HEK293T (cell line): ENCODE measurements at places on chromosomes 12 and 14.

- peak; percentile 56 for DNase-seq
These were observed 5.8 kb downstream of the WSB2 start for GRCh38 chr12:118055144-118055557.

DNA sequence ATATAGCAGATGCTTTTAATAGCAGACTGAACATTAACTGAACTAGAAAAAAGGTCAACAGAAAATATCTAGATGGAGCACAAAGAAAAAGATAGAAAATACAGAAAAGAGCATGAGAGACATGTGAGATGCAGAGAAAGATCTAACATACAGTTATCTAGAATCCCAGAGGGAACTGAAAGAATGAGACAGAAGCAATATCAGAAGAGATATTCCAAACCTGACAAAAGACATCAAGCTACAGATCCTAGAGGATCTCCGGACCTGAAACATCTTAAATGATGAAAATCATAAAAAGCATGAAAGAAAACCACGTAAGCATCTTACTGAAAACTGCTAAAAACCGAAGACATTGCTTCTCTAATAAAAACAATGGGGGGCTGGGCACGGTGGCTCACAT lies 75.0 kb downstream of the NUMB start:
- no peak for DNase-seq

DNA sequence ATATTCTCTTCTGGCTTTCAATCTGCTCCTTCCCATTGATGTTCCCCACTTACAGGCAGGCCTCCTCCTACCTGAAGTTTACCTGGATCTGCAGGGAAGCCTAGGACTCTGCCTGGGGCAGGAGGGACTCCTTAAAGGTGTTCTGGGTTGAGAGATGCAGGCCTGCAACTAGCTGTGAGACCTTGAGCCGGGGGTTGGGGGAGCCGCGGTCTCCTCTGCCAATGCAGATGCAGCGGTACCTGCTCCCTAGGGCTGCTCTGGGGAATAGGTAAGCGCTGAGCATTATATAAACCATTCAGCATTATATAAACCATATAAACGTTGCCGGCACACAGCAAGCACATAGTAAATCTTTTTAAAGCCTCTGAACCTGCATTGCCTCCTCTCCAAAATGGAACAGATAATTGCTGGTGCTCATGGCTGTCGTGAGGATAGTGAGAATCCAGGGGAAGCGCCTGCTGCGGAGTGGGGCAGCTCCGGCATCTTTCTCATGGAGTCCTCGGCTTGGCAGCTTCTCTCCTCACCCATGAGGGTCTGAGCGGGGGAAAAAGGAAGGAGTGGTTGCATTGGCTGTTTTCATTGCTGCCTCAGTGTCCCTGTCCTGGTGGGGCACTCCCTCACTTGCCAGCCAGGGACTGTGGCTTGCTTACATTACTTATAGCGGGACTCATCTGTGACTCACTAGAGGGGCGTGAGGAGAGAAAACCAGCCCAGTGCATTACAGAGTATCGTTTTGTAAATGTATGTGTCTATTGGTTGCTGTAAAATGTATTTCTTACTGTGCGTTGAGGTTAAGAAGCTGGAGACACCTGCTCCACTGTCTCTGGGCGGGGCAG lies 12.5 kb upstream of the KRT80 start:
- DNase-seq = no peak

DNA sequence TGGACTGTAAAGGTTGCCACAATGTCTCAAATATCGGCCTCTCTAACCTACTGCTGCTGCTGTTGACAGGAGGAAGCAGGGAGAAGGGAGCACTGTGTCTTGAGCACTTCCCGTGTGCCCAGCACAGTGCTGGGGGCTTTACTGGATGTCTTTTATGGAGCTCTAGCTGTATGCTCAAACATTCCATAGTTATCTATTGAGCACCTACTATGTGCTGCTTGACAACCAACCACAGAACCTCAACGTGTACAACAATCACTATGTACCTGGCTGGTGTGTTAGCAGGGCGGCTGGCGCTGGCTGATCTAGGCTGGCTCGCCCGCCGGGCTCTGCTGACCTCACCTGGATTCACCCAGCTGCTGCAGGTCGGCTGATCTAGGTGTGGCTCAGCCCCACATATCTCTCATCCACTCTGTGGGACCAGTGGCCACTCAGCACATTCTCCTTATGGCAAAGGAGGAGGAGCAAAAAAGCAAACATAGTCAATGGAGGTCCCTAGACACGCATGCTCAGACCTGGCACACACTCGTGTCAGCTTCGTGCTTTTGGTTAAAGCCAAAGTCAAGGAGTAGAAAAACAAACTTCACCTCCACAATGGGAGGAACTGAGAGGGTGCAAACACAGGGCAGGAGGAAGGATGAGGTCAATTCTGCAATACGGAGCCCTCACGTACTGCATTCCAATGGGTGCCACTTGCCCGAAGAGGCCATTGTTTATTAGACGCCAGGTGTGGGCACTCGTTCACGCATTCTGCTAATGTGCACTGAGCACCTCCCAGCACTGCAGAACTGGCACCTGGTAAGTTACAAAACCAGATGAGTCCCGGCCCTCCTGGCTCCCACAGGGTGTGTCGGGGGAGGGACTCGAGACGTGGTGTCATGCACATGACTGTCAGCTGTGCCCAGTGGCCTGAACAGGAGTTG lies 147.2 kb downstream of the SCARB1 start:
- no peak for DNase-seq

DNA sequence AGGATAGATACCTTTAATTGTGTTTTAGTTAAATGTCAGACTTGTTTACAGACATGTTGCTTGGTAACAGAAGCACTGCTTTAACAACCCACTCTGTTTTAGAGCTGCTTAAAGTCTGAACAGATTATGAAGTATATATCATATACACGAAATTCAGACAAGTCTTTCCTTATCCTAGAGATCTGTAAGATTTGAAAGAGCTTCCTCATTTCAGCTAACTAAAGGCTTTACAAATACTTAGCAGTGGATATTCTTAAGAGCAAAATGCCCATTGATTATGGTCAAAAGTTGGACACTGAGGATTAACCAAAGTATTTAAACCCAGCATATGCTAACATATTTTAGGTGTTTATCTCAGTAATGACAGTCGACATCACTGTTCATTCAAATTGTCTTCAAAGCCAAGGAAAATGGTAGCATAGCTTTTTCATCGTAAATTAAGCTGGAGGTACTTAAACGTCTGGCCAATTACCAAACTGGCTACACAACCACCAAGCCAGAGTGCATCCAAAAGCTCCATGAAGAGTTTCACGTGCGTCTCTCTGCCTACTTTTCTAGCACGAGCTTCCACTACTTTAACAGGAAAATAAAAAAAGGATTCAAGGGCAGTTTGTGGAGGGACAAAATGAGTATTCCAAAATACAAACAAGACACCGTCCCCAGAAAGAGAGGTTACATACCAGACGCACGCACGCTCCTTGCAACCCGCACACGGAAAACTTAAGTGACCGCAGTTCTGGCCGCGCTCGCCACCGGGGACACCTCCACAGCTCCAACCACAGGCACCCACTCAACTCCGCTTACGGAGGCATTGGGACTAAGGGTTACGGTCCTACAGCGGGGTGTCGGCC lies 565 bp downstream of the CEP83 start:
- DNase-seq = peak; percentile 35

DNA sequence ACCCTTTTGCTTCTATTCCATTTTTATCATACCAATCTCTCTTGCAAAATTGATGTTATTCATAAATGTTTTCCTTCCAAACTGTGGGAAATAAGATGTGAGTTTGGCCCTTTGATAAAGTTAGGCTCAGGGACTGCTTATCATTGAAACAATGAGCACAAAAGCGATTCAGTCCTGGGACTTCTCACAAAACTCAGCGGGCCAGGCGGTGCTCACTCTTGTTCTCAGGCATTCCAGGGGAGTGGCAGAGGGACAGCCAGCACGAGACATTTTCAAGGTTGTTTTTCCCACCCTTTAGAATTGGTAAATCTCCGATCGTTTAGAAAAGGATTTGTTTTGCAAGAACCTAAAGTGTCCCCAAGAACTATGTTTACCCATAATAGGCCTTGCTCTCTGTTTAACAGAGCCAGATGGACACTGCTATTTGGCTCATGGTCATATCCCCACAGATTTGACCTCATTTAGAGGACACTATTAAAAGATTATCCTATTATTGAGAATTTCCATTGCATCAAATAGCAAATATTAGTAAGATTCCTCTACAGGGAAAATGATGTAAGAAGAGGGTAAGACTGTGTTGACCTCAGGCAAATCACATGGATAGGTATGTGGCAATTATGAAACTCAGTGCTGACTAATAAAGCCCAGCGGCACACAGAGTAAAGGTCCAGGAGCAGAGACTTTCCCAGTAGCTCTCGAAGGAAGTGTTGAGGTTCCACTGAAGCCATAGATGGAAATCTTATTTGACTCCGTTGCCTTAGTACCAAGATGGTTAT lies 102.7 kb upstream of the USP44 start:
- no peak for DNase-seq

- DNase-seq = no peak
These were observed 59.3 kb upstream of the PRMT8 start for GRCh38 chr12:3431686-3432085.

GRCh38 chr12:148676-149416 lies 65.1 kb downstream of the SLC6A12 start:
- no peak for DNase-seq

DNA sequence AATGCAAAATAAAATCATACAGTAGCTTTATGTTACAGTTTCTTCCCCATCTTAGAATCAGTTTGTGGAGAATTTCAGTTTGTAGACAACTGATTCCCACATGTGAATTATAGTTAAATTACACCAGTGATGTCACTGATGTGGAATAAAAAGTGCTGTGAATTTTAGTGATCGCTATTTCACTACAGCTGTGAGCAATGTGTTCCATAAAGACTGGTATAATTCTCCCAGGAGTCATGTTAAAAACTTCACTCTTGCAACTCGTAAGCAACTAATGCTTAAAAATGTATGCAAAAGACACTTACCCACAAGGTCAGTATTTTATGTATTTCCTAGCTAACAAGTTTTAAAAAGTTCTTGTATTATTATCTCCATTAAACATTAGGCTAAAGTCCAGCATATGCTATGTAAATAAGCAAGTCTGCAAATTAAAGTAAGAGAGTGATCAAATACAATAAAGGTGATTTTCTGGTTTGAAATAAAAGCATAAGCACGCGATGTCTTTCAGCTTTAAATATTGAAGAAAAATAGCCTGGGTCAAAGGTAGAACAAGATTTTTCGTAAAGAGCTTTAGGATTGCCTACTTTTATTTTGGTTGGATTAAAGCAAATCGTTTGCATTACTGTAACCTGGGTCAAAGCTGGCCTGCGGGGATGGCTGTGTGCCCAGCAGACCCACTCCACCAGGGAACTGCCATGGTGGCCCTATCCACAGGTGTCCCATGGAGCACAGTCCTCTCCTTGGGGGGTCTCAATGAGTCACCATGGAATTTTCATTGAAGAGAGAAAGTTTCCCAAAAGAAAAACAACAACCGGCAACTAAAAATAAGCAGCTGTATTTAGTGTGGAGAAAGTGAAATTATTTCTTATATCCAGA lies 12.7 kb upstream of the LRIG3 start:
- no peak for DNase-seq

- no peak for DNase-seq
These were observed 232.9 kb downstream of the PCNX1 start for GRCh38 chr14:71140157-71140556.

GRCh38 chr14:91376547-91377477 lies 40.8 kb downstream of the CCDC88C start:
- no peak for DNase-seq

DNA sequence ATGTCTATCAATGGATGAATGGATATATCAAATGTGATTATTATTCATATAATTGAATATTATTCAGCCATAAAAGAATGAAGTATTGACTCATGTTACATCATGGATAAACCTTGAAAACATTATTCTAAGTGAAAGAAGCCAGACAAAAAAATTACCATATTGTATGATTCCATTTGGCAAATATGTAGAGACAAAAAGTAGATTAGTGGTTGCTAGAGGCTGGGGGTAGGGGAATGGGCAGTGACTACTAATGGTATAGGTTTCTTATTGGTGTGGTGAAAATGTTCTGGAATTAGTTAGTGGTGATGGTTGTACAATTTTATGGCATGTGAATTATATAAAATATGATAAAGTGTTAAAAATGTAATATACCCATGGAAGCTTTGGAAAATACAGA lies 31.8 kb upstream of the GNS start:
- DNase-seq = no peak

DNA sequence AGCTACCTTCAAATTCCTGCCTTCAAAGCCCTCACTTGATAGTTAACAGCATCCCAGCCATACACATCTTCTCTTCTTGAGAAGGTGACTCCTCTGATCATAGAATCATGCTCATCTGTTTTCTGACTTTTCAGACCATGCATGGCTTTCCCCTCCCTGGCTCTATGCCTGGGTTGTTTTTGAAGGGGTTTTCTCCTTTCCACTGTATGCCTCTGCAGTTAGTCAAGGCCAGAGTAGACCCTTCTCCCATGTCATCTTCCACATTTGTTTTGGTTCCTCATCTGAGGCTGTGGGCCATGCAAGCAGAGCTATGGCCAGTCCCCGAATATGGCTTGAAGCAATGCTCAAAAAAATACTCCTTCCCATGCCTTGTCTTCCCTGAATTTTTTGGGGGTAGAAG lies 14.3 kb upstream of the MCRS1 start:
- no peak for DNase-seq

- no peak for DNase-seq
These were observed 182.8 kb downstream of the ASCL1 start for GRCh38 chr12:103140286-103140685.

- DNase-seq = no peak
These were observed 1.2 kb downstream of the UNC119B start for GRCh38 chr12:120711411-120711810.

DNA sequence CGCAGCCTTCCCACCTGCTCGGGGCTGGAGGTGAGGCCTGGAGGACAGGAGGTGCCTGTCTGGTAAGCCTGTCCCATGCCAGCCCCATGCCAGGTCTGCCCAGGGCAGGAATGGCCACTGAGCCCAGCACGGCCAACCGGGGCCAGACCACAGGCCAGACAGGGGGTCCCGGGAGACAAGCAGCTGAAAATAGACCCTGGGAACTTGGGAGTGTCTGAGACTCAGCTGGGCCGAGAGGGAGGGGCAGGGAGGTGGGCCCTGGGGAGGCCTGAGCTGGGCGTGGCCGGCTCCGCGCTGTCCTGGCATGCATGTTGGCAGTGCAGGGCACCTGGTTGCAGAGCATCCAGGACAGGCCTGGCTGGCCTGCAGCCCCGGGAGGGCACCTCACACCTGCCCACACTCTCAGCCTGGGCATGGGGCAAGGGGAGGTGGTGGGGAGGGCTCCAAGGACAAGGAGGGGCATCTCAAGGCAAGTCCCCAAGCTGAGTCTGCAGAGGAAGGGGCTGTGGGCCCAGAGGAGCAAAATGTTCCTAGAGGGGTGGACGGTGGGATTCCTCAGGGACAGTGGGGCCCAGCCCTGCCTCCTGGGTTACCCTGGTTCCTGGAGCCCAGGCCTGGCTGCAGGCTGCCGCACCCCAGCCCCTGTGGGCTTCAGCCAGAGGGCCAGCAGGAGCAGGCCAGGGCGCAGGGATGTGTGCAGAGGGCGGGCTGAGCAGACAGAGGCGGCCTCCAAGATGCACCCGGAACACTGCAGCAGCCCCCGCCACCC lies 3.2 kb upstream of the CRIP1 start:
- DNase-seq = no peak

- no peak for DNase-seq
These were observed 32.8 kb downstream of the MIA2 start for GRCh38 chr14:39266525-39266870.
